ENCODE measurements at places on chromosomes 11 and 22. TPM values are rescaled to one million over a fixed set of nuclear protein-coding genes. Genes with fewer than 3 reads are reported as not detected.

- H3K4me1 ChIP-seq = peaks cover 7% of the 10 kb centered on the region
- H3K36me3 ChIP-seq = no peaks in the 10 kb centered on the region
- peaks cover 47% of the 10 kb centered on the region for H3K27me3 ChIP-seq
- H3K27ac ChIP-seq = no peak overlapping the region
- DNase-seq = no peak
- H3K4me3 ChIP-seq = no peak overlapping the region
Observed at GRCh38 chr11:2149864-2150847, 10.9 kb downstream of the INS start.

GRCh38 chr11:12263141-12263693 lies 114.2 kb upstream of the PARVA start:
- peaks cover 20% of the 10 kb centered on the region for H3K36me3 ChIP-seq
- no peak for DNase-seq
- H3K27me3 ChIP-seq = no peaks in the 10 kb centered on the region
- H3K4me1 ChIP-seq = no peaks in the 10 kb centered on the region
- H3K27ac ChIP-seq = no peak overlapping the region

- H3K4me3 ChIP-seq = no peak overlapping the region
- H3K4me1 ChIP-seq = peaks cover 24% of the 10 kb centered on the region
- no peak overlapping the region for H3K27ac ChIP-seq
Observed at GRCh38 chr11:47867823-47868222, 19.7 kb upstream of the NUP160 start.

GRCh38 chr11:118908901-118909618 lies 16.7 kb downstream of the BCL9L start:
- H3K4me3 ChIP-seq = no peak overlapping the region
- H3K27me3 ChIP-seq = no peaks in the 10 kb centered on the region
- peaks cover 63% of the 10 kb centered on the region for H3K4me1 ChIP-seq
- H3K27ac ChIP-seq = peak overlapping the region; percentile 64
- H3K36me3 ChIP-seq = peaks cover 16% of the 10 kb centered on the region
- DNase-seq = peak; percentile 34

GRCh38 chr22:19383292-19383691 lies 48.2 kb downstream of the HIRA start:
- no peak overlapping the region for H3K4me3 ChIP-seq
- no peak for DNase-seq
- peaks cover 36% of the 10 kb centered on the region for H3K36me3 ChIP-seq
- H3K4me1 ChIP-seq = no peaks in the 10 kb centered on the region
- no peak overlapping the region for H3K27ac ChIP-seq
- no peaks in the 10 kb centered on the region for H3K27me3 ChIP-seq

The MUC5AC gene
- not detected for total RNA-seq

DNA sequence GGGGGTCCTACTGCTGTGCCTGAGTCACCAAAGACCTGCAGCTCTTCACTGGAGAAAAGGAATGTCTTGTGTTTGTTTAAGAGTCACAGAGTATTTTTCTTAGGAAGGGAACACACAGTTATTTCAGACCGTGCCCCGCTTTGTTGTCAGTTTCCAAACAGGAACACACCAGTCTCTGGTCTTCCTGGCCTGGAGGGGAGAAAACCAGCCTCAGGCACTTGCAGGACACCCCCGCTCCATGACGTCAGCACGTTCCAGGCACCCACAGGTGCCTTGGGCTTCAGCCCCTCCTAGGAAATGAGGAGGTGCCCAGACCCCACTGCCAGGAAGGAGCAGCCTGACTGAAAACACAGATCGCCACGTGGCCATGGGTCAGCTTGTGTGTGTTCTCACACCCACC lies 5.4 kb downstream of the DEAF1 start:
- H3K36me3 ChIP-seq = peaks cover 45% of the 10 kb centered on the region
- no peak overlapping the region for H3K4me3 ChIP-seq
- no peaks in the 10 kb centered on the region for H3K27me3 ChIP-seq
- no peak overlapping the region for H3K27ac ChIP-seq

- H3K4me1 ChIP-seq = no peaks in the 10 kb centered on the region
- H3K27me3 ChIP-seq = peaks cover 7% of the 10 kb centered on the region
- H3K4me3 ChIP-seq = no peak overlapping the region
- DNase-seq = no peak
Observed at GRCh38 chr11:116427903-116428637, 344.7 kb downstream of the BUD13 start.

DNA sequence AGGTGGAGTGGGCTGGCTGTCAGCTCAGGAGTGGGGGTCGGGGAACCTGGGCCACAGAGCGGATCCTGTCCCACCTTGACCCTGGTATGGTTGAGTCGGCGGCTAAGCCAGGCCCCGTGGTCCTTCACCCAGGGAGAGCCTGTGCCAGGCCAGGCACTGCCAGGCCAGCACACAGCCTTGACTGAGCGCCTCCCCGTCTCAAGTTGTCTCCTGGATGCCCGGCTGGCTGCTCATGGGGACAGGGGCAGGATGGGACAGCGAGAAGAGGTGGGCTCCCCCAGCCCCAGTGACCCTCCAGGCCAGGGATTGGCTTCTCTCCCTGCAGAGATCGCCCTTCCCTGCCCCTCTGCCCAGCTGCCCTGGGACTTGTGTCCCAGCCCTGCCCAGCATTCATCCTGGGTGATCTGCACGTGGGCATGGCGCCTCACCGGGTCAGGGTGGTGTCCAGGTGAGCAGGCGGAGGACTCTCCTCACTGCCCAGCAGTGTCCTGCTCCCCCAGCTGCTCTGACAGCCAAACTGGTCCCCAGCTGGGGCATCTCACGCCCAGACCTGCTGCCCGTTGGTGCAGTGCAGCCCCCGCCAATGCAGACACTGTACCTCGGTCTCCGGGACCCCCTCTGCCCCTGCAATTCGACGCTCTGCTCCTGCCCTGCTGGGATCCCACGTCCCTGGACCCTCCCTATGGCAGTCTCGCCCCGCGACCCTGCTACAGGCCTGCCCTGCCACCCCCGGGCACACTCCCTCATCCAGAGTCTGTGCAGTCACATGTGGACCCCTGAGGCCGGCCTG lies 28.8 kb upstream of the CCDC188 start:
- H3K27me3 ChIP-seq = no peaks in the 10 kb centered on the region
- H3K36me3 ChIP-seq = no peaks in the 10 kb centered on the region
- H3K4me3 ChIP-seq = no peak overlapping the region
- no peak for DNase-seq

The THY1 gene
- 0.18 TPM for total RNA-seq

DNA sequence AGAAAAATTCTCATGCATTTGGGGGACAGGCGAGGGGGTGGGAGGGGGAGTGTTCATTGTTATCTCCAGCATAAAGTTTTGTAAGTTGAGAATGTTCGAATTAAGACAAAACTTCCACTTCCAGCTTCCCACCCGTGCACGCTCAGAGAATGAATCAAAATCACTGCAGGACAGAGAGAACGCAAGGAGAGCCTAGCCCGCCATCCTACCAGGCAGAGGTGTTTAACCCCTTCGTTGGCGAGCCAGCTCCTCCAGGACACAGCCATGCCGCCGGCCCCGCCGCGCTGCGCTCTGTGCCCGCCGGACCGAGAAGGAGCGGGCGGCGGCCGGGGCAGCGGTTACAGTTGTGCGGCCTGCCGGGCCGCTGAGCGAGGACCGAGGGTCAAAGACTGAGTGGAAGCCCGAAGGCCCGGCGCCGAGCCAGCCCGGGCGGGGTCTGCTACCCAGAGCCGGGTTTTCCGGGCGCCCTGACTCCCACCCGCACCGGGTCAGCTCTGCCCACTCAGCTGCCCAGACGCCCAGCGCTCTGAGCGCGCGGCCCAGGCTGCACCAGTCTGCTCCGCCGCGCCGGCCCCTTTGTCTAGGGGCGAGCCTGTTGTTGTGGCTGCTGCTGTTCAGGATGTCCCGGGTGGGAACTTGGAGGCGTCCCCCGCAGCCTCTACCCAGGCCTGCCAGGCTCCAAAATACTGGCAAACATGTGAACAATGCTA lies at the start of gene NOX4:
TSS of gene NOX4 (minus strand) at position 395 of the 710 bp plus-strand sequence. CDS start at position 266, 129 bp downstream.
- H3K4me1 ChIP-seq = peaks cover 2% of the 10 kb centered on the region
- H3K36me3 ChIP-seq = no peaks in the 10 kb centered on the region
- peaks cover 25% of the 10 kb centered on the region for H3K27me3 ChIP-seq
- H3K27ac ChIP-seq = no peak within 1 kb of the TSS
- H3K4me3 ChIP-seq = no peak within 1 kb of the TSS

The PARVB gene
- 45.9 TPM for total RNA-seq

The OR8U1 gene
- not detected for total RNA-seq

GRCh38 chr11:6419009-6419631 lies at the start of gene APBB1:
Gene APBB1, minus strand, starts transcription at chr11:6419094. Its CDS starts 7,747 bp downstream, at chr11:6411347.
- peak; percentile 86 for DNase-seq

GRCh38 chr11:126424471-126425039 lies 69.1 kb downstream of the ST3GAL4 start:
- H3K4me3 ChIP-seq = no peak overlapping the region
- DNase-seq = no peak
- no peak overlapping the region for H3K27ac ChIP-seq
- no peaks in the 10 kb centered on the region for H3K36me3 ChIP-seq

The XKR3 gene
- not detected for total RNA-seq

DNA sequence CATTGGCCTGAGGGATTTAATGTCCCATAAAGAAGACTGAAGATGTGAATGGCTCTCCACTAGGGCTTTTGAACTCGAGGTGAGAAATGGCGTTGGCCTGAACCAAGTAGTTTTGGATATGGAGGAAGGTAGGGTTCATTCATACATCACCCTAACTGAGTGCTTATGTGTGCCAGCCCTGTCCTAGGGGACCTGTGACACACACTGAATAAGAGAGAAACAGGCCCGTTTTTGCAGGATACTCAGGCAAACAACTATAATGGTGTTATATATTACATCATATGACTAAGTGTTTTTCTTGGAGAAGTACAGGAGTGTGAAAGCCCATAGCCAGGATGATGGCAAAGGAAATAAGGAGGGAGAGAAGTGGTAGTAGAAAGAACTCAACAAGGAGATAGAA lies 368.1 kb downstream of the TMEM135 start:
- H3K27me3 ChIP-seq = no peaks in the 10 kb centered on the region
- no peak for DNase-seq
- H3K4me1 ChIP-seq = no peaks in the 10 kb centered on the region
- no peak overlapping the region for H3K27ac ChIP-seq

GRCh38 chr22:30806391-30806861 lies 111.8 kb downstream of the OSBP2 start:
- peak; percentile 12 for DNase-seq
- H3K4me1 ChIP-seq = no peaks in the 10 kb centered on the region
- H3K27ac ChIP-seq = no peak overlapping the region
